Foreskin fibroblast (primary cell): ENCODE measurements at places on chromosomes 4 and X.
A peak's percentile ranks its signal among the peaks of the same experiment; 100 is the strongest.

DNA sequence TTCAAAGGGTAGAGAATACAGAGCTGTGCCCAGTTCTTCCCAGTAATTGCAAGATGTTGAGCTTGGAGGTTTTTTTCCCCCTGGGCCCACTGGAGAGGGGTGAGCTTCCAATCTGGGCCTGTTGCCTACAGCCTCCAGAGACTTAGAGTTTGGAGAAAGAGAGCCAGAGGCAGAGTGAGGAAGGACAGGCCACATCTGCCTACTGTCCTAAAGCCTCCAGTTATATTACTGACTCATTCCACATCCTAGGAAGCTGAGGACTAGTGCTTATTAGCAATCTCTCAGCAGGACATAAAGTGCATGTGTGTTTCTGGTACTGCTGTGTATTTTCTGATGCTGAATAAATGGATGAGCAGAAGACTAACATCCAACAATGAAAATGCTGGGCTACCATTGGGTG, 181.0 kb upstream of the MAMLD1 start:
- peak; percentile 56 for DNase-seq

- no peak for DNase-seq
These were observed 9.0 kb downstream of the HMGB2 start for GRCh38 chr4:173325007-173325736.

DNA sequence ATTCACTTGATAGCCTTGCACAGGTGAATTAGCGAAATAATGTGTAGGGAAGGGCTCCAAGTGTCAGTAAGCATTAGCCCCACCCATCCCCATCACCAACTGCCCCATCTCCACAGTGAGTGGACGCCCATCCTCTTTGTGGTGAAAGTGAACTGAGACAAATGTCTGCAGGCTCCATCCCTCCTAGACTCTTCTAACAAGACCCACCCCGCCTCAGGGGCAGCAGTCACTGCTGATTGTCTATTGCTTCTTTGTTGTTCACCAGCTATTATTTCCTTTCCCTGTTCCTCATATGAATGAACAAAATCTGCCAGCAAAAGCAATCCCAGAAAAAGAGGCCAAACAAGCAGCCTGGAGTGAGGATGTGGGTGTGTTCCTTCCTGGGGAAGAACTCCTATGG, 96.4 kb downstream of the LDB2 start:
- no peak for DNase-seq

DNA sequence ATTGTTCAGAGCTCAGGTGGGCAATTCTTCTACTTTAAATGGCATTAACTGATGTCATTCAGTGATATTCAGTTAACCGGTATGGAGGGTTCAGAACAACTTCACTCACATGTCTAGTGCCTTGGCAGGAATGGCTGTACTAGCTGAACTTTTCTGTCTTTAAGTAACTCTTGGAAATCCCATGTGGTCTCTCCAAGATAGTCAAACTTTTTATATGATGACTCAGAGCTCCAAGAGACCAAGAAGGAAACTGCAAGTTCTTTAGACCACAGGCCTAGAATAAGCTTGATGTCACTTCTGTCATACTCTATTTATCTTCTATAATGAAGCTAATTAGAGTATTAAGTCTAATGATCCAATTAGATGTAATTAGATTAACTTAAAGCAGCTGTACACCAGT, 24.9 kb downstream of the LHFPL1 start:
- no peak for DNase-seq

- DNase-seq: no peak
These were observed 26.1 kb upstream of the PRDM8 start for GRCh38 chr4:80171251-80171650.

DNA sequence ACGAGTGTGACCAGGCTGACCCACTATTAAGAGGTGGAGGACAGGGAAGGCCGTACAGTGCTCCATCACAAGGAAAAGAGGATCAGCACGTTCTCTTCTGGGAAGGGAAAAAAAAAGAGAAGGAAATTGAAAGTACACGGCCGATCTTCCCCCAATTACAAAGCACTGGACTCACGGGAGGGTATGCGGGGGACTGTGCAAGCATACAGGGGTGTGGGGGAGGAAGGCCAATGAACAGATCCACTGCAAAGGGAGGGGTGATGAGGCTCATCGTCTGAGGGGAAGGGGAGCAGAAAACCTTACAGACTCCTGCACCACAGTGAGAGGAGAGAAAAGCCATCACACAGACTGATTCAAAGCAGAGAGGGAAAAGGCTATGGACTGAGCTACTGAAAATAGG, 1.1 kb downstream of the ELK1 start:
- no peak for DNase-seq

DNA sequence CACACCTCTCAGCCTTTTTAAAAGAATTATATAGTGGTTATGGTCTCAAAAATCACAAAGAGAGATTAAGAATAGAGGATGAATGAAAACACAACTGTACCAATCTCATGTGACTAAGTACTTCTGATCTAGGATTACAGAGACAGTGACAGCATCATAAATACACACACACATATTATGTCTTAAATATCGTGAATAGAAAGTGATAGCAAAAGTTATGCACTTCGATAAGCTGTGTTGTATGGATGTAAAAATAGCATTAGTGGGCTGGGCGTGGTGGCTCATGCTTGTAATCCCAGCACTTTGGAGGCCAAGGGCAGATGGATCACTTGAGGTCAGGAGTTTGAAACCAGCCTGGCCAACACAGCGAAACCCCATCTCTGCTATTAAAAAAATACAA, 25.0 kb downstream of the GYPA start:
- no peak for DNase-seq

- no peak for DNase-seq
These were observed 13.3 kb upstream of the UBA6 start for GRCh38 chr4:67714248-67714583.

GRCh38 chr4:150259861-150260567, 181.8 kb downstream of the DCLK2 start:
- no peak for DNase-seq

DNA sequence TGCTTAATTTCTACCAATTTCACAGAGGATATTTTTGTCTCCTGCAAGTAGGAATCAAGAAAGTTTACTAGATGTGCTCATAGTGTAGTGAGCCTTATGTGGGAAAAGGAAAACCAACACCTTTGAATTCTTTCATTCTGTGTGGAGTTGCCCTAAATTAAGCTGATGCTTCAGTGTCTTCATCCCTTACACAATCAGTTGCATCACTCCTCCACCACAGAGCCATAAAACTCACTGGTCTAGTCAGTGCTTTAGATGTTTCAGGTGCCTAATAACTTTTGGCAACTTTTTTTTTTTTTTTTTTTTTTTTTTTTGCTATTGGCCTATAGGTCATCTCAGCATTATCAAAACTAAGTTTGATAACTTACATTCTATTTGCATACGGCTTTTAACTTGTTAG, 41.5 kb downstream of the HHIP start:
- DNase-seq: peak; percentile 31

GRCh38 chr4:172983014-172983413, 185.6 kb upstream of the GALNT7 start:
- peak; percentile 36 for DNase-seq

GRCh38 chr4:100486496-100486895, 31.3 kb downstream of the EMCN start:
- no peak for DNase-seq

DNA sequence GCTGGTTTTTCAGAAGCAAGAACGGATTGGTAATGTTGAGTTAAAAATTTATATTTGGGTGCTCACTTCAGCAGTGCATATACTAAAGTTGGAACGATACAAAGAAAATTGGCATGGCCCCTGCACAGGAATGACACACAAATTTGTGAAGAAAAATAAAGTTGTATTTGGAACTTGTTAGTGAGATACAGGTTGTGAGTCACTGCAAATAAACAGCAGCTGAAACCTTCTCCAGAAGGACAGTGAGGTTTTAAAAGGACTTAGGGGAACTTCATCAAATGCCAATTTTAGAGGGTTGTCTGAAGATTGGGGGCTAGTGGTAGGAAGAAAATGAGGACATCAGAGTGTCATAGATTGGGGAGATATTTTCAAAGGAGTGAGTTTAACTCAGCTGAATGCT, 79.7 kb upstream of the ELOVL6 start:
- no peak for DNase-seq

GRCh38 chrX:75038925-75039324, 113.7 kb upstream of the NEXMIF start:
- peak; percentile 4 for DNase-seq

- no peak for DNase-seq
These were observed 53.4 kb downstream of the GABRB1 start for GRCh38 chr4:47084795-47085194.

- no peak for DNase-seq
These were observed 16.9 kb upstream of the PLA2G12A start for GRCh38 chr4:109746728-109747127.

- DNase-seq: no peak
These were observed 99.7 kb downstream of the RASL11B start for GRCh38 chr4:52961666-52962412.

DNA sequence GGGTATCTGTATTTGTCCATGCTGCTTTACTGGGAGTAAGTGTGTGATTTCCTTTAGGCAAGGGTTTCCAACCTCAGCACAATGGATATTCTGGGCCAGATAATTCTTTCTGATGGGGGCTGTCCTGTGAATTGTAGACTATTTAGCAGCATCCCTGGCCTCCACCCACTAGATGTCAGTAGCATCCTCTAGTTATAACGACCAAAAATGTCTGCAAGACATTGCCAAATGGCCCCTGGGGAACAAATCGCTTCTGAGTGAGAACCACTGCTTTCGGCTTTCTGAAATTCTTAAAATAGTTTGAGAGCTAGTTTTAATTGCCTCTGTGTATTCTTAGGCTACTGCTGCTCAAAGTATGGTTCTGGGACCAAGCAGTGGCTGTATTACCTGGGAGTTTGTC, 81.2 kb upstream of the GPM6B start:
- DNase-seq: peak; percentile 14

DNA sequence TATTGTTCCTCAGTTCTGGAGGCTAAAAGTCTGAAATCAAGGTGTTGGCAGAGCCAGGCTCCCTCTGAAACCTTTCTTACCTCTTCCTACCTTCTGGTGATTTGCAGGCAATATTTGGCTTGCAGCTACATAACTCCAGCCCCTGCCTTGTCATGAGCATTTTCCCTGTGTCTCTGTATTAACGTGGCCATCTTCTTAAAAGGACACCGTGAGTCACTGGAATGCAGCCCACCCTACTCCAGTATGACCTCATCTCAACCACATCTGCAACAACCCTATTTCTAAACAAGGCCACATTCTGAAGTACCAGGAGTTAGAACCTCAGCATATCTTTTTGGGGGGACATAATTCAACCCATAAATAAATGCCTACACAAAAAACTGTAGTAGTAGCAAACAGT, 40.7 kb downstream of the FANCB start:
- DNase-seq: peak; percentile 67

DNA sequence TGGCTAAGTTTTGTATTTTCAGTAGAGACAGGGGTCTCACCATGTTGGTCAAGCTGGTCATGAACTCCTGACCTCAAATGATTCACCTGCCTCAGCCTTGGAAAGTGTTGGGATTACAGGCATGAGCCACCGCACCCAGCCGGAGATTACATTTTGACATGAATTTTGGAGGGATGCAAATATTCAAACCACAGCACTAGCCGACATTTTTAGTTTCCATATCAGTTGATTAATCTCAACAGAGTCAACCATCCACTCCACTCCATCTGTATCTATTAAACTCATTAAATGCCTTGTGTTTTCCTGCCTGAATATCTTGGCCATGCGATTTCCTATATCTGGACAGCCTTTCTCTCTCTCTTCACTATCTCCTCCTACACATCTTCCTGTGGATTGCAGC, 64.1 kb upstream of the PDGFRA start:
- DNase-seq: no peak

DNA sequence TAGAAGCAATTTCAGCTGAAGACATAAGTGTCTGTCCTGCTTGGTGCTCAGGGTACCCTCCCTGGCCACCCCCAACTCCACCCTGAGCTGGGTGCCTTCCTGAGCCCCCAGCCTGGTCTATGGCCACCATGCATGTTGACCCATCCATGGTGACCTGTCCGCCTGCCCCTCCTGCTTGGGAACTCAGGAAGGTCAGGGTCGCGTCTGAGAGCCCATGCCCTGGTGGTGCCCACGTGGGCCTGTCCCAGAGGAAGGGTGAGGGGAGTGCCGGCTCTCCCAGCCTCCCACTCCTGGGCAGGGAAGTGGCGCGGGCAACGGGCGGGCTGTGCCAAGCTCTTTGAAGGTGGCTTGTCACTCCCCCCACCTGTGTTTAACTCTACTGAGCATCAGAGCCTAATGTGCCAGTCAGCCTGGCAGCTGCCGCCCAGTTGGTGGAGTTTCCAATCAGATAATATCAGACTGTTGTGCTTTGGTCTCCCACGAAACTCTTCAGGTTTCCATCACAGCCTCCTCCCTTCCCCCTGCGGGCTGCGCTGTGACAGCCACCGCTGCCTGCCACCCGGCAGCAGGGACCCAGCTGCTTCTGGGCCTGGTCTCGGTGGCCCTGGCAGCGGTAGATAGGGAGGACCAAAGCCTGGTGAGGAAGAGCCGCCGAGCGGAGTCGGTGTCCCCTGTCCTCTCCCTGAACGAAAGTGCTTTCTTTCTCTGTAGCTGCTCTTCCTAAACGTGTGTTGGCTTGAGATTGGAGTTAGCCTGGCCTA, 4.8 kb downstream of the SH3BP2 start:
- DNase-seq: no peak

DNA sequence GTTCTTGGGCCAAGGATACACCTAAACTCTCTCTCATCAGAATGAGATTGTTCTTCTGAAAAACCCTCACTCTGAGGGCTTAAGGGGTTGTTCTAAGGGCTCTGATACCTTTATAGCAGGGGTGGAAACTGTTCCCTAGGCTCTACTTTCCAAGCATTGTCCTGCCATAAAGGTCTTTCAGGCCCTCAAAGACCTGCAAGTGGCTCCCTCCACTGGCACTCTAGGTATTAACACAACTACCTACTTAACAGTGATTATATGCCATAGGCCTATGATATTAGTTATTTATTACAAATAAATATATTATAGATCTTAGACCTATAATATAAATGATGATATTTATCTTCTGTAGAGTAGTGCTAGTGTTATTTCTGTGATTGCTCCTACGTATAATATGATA, 473.7 kb upstream of the RPS6KA3 start:
- DNase-seq: no peak

- no peak for DNase-seq
These were observed 369.2 kb upstream of the LCORL start for GRCh38 chr4:18390655-18391353.

GRCh38 chr4:52244848-52245247, 193.7 kb downstream of the SPATA18 start:
- DNase-seq: peak; percentile 10

DNA sequence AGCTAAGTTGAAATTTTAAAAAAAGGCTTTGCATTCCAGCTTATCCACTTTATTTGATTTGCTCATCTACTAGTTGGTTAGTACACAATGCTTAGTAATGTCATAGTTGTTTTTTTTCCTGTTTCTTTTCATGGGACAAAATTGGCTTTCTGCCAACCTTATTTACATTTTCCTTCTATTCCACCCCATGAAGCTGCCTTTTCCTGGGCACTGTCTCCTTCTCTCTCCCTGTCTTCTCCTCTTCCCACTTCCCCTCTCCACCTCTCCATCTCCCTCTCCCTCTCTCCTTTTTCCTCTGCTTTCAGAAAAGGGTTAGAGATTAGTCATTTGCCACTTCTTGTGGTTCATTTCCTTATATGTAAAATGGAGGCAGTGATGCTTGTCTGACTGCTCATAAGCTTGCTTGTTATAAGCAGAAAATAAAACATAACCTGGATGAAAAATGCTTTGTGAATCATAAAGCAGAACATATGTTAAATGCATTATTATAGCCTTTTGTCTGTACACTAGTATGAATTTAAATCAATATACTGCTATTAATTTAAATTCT, 181.9 kb downstream of the CEP135 start:
- DNase-seq: no peak
